Activated B cell treated with CpG ODN at 0.5 μM for 24 hours (primary cell): ENCODE measurements at places on chromosomes 16 and 17.

DNA sequence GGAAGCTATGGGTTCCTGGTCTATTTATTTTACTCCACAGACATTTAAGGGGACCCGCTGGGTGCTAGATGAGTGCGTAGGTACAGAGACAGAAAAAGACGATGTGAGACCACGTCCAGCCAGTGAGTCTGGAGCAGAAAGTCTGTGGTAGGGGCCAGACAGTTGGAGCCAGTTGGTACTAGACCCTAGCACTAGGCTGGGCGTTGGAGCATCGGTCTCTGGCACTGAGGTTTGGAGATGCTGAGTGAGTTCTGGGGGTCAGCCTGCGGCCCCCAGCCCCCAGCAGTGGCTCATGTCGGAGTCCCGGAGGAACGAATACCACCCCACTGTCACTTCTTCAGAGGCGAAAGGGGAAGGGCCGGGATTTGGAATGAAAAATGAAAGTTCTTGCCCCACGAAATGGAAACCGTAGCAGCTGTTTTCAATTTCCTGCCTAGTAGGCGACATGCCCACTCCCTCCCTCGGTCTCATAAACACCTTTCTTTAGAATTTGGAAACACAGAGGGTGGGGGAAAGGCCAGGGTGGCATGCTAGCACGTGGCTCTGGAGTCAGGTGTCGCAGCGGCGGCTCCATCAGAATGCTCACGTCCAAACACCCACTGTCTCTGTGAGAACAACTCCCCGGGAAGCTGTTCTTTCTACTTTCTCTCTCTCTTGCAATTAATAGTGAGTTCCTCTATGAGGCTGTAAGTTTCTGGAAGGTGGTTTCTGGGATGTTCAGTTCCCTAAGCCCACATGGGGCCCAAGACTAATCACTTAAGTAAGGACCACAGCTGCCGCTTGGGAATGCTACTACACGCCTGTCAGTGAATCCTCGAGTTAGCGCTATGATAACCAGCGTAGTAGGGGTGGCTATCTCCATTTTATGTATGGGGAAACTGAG, 96.8 kb downstream of the IRF8 start:
- DNase-seq: peak; percentile 27

DNA sequence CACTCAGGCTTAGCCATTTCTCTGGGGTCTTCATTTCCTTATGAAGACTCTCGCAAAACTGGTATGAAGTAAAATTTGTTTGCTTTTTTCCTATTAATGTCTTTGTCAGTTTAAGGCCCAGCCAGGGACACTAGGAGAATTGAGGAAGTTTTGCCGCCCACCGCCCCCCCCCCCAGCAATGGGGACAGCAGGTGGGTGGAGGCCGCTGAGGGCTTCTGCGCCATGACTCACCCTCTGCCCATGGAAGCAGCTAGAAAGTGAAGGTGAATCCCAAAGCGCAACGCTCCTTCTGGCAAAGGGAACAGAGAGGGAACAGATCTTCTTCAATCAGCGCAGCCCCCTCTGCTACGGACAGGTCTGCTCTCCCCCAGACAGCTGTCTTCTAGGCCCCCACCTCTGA, 49.7 kb downstream of the MARF1 start:
- no peak for DNase-seq

DNA sequence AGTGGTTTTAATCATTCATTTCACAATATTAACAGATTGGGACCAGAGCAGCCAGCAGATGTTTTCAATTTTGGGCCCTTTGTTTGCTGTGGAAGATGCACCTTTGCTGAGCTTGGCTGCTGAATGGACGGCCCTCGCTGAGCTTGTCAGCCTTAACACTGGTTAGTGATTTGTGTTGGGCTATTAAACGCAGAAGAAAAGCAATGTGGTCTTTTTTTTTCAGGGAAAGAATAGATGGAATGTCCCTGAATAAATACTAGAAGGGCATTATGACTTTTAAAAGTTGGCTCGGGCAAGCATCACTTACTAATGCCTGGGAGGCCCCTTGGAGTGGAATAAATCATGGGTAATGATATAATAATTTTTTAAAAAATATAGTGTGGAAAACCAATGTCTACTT, 297.0 kb downstream of the MAP2K6 start:
- DNase-seq: no peak

- peak; percentile 23 for DNase-seq
Measured at GRCh38 chr17:29807520-29808361, 122.3 kb downstream of the SSH2 start.

DNA sequence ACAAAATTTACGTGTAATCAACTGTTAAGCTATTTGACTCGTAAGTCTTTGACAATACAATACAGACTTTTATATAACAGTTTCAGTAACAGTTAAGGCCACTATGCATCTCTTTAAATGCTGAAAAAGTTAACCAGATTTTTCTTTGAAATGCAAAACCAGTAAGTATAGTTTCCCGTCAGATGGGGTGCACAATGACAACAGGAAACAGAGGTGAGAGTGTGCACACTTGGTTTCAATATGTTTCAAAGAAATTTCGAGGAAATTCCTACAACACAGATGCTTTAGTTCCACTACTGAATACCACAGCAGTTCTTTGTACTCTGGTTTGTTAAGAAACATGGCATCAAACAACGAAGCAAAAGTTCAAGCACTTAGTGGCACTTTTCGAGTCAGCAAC, 48.4 kb downstream of the RNF157 start:
- DNase-seq: no peak

- no peak for DNase-seq
Measured at GRCh38 chr16:17278988-17279387, 191.8 kb downstream of the XYLT1 start.

DNA sequence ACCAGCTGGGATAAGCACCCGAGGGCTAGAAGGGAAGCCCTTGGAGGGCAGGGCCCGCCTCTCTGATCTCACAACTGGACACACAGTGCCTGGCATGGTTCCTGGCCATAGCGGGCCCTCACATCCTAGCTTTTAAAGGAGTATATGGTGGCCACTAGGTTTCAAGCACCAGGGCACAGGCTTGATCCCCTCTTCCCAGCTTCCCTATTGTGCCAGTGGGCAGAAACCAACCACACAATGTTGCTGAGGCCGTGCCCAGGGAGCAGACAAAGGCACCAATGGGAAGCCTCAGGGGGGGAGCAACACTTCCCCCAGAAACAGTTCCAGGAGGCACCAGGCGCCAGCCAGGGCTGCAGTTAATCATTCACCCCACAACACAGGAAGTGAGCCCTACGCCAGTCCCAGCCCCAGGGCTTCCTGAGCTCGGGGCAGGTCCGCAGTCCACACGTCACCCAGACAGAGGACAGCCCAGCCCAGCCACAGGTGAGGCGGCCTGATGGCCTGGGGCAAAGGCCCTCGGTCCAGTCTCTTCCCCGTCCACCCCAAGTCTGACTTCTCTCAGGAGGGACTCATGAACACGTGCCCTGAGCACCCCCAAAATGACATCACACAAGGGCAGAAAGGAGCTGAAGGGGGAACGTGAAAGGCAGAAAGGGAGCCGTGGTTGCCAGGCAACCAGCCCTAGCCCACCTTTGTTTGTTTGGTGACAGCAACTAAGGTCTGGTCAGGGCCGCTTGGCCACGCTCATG, 12.8 kb downstream of the SMIM5 start:
- peak; percentile 45 for DNase-seq

- DNase-seq: no peak
Measured at GRCh38 chr17:15122857-15123256, 142.3 kb downstream of the PMP22 start.

DNA sequence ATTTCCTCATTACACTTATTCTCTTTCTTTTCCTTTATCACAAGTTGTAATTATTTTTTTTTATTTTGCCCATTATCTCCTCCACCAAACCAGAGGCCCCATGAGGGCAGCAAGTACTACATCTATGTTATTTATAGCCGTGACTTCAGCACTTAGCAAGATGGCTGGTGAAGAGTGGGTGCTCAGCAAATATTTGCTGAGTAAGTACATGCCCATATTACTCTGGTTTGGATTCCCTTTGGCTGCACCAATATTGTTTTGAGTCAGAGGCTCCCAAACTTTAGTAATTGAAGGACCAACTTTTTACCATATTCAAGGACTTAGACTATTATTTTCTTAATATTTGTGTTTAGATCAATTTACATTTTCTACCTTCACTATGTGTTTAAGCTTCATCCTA, 83.2 kb downstream of the HS3ST2 start:
- no peak for DNase-seq

DNA sequence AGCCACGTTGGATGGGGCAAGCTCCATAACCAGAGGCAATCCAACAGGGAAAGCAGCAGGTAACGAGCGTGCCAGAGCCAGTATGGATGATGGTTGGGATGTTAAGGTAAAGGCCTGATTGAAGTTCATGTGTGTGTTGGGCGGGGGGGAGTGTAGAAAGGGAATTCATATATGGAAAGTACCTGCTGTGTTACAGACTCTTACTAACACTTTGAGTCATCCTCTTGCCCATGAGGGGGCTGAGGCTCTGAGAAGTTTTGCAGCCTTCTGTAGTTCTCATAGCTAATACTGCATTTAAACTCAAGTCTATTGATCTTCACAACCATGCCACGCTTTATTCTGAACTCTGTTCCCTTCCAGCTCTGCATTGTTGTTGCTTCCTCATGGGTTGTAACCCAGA, 28.5 kb downstream of the SYCE1L start:
- no peak for DNase-seq

DNA sequence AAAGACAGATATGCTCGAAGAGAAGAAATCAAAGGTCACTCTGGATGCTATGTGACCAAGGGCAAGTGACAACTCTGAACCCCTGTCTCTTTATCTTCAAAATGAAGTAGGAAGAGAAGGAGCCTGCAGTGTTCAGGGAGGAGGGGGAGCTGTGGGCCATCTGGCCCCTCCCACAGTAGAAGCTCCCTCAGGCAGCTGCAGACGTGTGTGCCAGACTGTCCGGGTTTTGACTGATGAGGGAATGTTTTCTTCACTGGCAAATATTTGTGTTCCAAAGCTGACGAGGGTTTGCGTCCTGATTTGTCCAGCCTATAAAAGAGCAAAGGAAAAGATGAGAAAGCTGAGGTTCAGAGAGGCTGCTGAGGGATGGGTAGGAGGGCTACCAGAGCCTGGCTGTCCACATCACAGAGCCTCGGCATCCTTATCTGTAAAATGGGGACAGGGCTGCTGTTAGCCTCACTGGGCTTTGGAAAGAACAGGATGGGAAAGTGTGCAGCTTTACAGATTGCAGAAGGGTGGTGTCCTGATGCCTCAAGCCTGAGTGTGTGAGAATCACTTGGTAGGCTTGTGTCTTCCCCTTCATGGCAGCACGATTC, 1.8 kb upstream of the GINS2 start:
- no peak for DNase-seq
